Neuronal stem cell (in vitro differentiated cells): ENCODE measurements at places on chromosomes 1 and 21.
A peak's percentile ranks its signal among the peaks of the same experiment; 100 is the strongest.

DNA sequence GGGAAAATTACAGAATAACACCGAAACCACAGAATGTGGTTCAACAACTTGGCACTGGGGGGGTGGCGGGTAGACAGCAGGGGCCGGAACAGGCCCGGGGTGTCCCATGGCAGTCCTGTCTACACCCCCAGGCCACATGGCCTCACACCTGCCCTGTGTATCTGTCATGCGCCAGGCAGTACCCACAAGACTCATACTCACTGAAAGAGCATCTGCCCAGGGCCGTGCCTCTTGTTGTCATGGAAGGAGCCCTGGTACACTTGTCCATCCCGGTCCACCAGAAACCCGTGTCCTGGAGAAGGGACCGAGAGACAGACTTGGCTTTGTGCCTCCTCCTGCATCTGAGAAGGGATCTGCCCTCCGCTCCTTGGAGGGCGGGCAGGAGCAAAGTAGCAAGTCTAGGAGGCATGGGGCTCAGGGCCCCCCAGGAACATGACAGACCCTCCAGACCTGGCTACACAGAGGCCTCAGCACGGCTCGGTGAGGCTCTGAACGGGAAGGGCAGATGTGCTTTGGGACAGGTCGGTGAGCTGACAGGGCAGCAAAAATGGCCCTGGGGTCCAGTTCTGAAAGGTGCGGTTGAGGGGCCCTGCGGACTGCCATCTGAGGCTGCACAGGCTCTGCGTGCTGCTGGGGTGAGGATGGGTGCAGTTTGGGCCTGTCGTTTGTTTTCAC, 5.6 kb downstream of the MORN1 start:
- peaks cover 12% of the 10 kb centered on the region for H3K36me3 ChIP-seq
- no peak overlapping the region for H3K4me3 ChIP-seq
- no peaks in the 10 kb centered on the region for H3K27me3 ChIP-seq
- H3K4me1 ChIP-seq = peaks cover 10% of the 10 kb centered on the region

- no peak for DNase-seq
- peaks cover 2% of the 10 kb centered on the region for H3K36me3 ChIP-seq
- H3K4me3 ChIP-seq = no peak overlapping the region
- H3K27ac ChIP-seq = no peak overlapping the region
- H3K4me1 ChIP-seq = peaks cover 13% of the 10 kb centered on the region
Measured at GRCh38 chr1:17441265-17441992, 2.0 kb upstream of the RCC2 start.

- peaks cover 17% of the 10 kb centered on the region for H3K4me1 ChIP-seq
- no peak for DNase-seq
- no peaks in the 10 kb centered on the region for H3K36me3 ChIP-seq
Measured at GRCh38 chr1:208350815-208351214, 106.6 kb upstream of the PLXNA2 start.

GRCh38 chr1:219412772-219413171, 200.1 kb downstream of the ZC3H11B start:
- H3K4me3 ChIP-seq = no peak overlapping the region
- H3K36me3 ChIP-seq = no peaks in the 10 kb centered on the region
- H3K27me3 ChIP-seq = no peaks in the 10 kb centered on the region
- no peak overlapping the region for H3K27ac ChIP-seq
- H3K4me1 ChIP-seq = no peaks in the 10 kb centered on the region
- DNase-seq = no peak

DNA sequence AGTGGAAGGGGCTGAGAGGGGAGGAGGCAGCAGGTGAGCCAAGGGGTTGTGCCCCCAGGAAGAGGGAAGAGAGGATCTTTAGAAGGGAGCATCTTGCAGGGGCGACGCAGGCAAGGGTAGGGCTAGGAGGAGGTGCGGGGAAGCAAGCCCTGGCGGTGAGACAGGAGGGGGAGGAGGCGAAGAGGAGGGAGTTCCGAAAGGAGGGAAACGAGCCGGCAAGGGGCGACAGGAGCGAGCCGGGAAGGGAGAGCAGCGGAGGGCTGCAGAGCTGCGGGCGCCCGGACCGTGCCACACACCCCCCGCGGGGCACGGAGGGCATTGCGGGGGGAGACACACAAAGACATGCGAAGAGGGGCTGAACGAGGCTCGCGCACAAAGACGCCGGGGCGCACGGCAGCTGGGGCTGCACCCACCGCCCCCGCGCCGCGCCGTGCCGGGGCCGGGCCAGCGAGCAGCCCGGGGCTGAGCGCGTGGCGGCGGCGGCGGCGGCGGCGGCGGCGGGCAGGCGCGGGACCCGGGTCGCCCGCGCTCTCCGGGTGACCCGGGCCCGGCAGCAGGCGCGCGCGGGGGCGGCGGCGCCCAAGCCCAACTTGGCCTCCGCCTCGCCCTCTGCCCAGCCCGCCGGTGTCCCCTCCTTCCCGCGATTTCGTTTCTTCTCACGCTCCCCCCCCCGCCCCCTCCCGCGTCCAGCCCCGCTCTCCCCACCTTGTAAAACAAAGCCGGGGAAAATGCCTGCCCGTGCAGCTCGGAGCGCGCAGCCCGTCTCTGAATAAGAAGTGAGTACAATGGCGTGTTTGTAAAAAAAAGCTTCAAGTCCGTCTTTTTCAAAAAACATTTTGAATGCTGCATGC, at the start of gene KCNK2:
TSS of gene KCNK2 (plus strand) at position 206 of the 851 bp plus-strand sequence. CDS start 649 bp downstream, outside the sequence.
- H3K4me1 ChIP-seq = peaks cover 7% of the 10 kb centered on the region
- H3K27me3 ChIP-seq = peaks cover 21% of the 10 kb centered on the region
- DNase-seq = peak; percentile 32
- no peak within 1 kb of the TSS for H3K27ac ChIP-seq
- H3K4me3 ChIP-seq = peak within 1 kb of the TSS; percentile 55

GRCh38 chr21:36167541-36167940, 10.9 kb downstream of the DOP1B start:
- no peaks in the 10 kb centered on the region for H3K27me3 ChIP-seq
- H3K27ac ChIP-seq = no peak overlapping the region
- H3K36me3 ChIP-seq = peaks cover 2% of the 10 kb centered on the region
- peaks cover 14% of the 10 kb centered on the region for H3K4me1 ChIP-seq
- H3K4me3 ChIP-seq = no peak overlapping the region

DNA sequence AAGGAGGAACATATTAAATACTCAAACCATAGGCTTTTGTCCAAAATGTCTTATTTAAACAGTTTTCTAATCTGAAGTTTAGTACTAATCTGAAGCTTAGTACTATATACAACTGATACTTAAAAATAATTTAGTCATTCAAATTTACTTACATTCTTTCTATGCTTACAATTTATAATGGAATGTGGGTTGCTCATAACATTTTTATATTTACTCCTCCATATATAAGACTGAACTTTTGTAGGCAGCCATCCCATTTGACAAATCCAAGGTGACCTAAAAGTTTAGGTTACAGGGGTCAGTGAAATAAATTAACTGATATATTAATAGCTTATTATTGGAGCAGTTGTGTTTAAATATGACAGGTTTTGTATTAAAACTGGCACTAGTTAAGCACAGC, 570.6 kb downstream of the DPYD start:
- DNase-seq = no peak
- H3K27ac ChIP-seq = no peak overlapping the region
- H3K27me3 ChIP-seq = peaks cover 2% of the 10 kb centered on the region
- peaks cover 22% of the 10 kb centered on the region for H3K4me1 ChIP-seq
- no peak overlapping the region for H3K4me3 ChIP-seq

DNA sequence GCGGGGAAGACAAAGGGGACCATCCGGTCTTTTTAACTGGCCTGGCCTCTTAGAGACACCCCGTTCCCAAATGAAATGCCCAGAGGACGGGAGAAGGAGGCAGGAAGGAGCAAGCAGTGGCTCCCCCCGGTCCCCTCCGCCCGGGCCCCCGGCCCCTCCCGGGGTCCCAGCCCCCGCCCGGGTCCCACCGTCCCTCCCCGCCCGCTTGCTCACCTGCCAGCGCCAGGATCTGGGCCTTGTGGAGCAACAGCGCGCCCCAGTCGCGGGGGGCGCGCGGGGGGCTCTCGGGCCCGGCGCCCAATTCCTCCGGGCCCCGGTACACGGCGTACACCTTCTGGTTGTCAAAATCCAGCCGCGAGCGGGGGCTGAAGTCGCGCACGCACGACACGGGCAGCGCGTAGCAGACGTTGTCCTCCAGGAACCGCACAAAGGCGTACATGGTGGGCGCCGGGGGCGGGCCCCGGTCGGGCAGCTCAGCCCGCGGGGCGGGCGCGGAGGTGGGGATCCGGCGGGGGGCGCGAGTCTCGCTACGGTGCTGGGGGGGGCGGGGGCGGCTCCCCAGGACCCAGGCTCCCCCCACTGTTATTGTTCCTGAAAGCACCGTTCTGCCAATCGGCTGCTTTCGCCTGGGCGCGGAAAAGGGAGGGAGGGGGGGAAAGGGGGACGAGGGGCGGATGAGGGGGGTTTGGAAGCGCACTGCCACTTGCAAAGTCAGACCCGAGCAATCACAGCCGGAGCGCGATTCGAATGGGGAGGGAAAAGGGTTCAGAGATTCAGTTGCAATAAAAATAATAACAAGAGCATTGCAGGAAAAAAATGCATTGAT, at the start of gene BEND5:
TSS of gene BEND5 (minus strand) at position 499 of the 826 bp plus-strand sequence. CDS start at position 439, 60 bp downstream.
- no peak within 1 kb of the TSS for H3K27ac ChIP-seq
- no peaks in the 10 kb centered on the region for H3K4me1 ChIP-seq
- H3K36me3 ChIP-seq = peaks cover 5% of the 10 kb centered on the region
- H3K4me3 ChIP-seq = peak within 1 kb of the TSS; percentile 83

GRCh38 chr1:29365906-29366670, 129.8 kb downstream of the PTPRU start:
- no peaks in the 10 kb centered on the region for H3K27me3 ChIP-seq
- H3K4me3 ChIP-seq = no peak overlapping the region
- H3K36me3 ChIP-seq = no peaks in the 10 kb centered on the region

GRCh38 chr21:44828362-44829056, 10.6 kb upstream of the SUMO3 start:
- no peak for DNase-seq
- no peaks in the 10 kb centered on the region for H3K4me1 ChIP-seq
- no peaks in the 10 kb centered on the region for H3K27me3 ChIP-seq

- peaks cover 2% of the 10 kb centered on the region for H3K27me3 ChIP-seq
- DNase-seq = no peak
- H3K36me3 ChIP-seq = no peaks in the 10 kb centered on the region
- no peak within 1 kb of the TSS for H3K4me3 ChIP-seq
- no peak within 1 kb of the TSS for H3K27ac ChIP-seq
- H3K4me1 ChIP-seq = peaks cover 3% of the 10 kb centered on the region
Measured at GRCh38 chr1:11046625-11047365, at the start of gene MASP2. Gene MASP2, minus strand, starts transcription at chr1:11047239. Its CDS starts 32 bp downstream, at chr1:11047207.

- H3K27me3 ChIP-seq = no peaks in the 10 kb centered on the region
- H3K4me1 ChIP-seq = no peaks in the 10 kb centered on the region
- H3K36me3 ChIP-seq = no peaks in the 10 kb centered on the region
- DNase-seq = no peak
Measured at GRCh38 chr1:87977145-87977544, 648.5 kb downstream of the LMO4 start.

- H3K27me3 ChIP-seq = no peaks in the 10 kb centered on the region
- DNase-seq = no peak
- peaks cover 30% of the 10 kb centered on the region for H3K4me1 ChIP-seq
- H3K27ac ChIP-seq = no peak overlapping the region
- no peaks in the 10 kb centered on the region for H3K36me3 ChIP-seq
Measured at GRCh38 chr1:6001992-6002576, 9.9 kb upstream of the NPHP4 start.

GRCh38 chr1:9603766-9604753, 15.3 kb downstream of the TMEM201 start:
- no peaks in the 10 kb centered on the region for H3K27me3 ChIP-seq
- no peaks in the 10 kb centered on the region for H3K4me1 ChIP-seq
- peaks cover 51% of the 10 kb centered on the region for H3K36me3 ChIP-seq
- no peak for DNase-seq

- no peak for DNase-seq
- no peak overlapping the region for H3K27ac ChIP-seq
- H3K4me1 ChIP-seq = no peaks in the 10 kb centered on the region
- H3K36me3 ChIP-seq = no peaks in the 10 kb centered on the region
- no peaks in the 10 kb centered on the region for H3K27me3 ChIP-seq
Measured at GRCh38 chr1:117796226-117796625, 133.2 kb downstream of the GDAP2 start.

GRCh38 chr1:59564192-59564891, 250.4 kb upstream of the HOOK1 start:
- no peak overlapping the region for H3K4me3 ChIP-seq
- H3K4me1 ChIP-seq = no peaks in the 10 kb centered on the region
- no peak overlapping the region for H3K27ac ChIP-seq
- H3K36me3 ChIP-seq = no peaks in the 10 kb centered on the region
- no peak for DNase-seq

DNA sequence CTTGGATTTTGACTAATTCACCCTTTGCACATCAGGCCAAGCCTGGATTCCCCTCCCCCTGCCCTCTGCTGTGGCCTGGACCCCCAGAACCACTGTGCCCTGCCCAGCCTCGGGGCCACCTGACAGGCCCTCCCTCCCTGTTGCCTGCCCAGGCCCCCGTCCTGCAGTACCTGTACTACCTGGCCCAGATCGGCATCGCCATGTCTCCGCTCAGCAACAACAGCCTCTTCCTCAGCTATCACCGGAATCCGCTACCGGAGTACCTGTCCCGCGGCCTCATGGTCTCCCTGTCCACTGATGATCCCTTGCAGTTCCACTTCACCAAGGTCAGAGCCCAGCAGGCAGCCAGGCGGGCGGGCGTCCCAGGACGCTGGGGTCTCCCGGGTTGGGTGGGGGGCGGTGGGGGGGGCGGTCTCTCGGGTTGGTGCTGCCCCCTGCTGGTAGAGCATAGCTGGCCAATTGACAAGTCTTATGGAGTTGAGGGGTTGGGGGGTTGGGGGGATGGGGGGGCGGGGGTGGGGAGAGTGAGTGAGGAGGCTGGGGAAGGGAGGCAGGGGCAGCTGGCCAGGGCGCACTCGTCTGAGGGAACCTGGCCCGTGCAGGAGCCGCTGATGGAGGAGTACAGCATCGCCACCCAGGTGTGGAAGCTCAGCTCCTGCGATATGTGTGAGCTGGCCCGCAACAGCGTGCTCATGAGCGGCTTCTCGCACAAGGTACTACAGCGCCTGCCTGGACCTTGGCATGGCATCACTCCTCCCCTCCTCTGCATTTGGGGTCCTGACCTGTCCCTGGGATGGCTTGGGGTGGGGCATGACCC, 10.7 kb downstream of the AMPD2 start:
- H3K27me3 ChIP-seq = no peaks in the 10 kb centered on the region
- no peak overlapping the region for H3K4me3 ChIP-seq
- H3K4me1 ChIP-seq = no peaks in the 10 kb centered on the region
- H3K36me3 ChIP-seq = peaks cover 66% of the 10 kb centered on the region
- DNase-seq = no peak

DNA sequence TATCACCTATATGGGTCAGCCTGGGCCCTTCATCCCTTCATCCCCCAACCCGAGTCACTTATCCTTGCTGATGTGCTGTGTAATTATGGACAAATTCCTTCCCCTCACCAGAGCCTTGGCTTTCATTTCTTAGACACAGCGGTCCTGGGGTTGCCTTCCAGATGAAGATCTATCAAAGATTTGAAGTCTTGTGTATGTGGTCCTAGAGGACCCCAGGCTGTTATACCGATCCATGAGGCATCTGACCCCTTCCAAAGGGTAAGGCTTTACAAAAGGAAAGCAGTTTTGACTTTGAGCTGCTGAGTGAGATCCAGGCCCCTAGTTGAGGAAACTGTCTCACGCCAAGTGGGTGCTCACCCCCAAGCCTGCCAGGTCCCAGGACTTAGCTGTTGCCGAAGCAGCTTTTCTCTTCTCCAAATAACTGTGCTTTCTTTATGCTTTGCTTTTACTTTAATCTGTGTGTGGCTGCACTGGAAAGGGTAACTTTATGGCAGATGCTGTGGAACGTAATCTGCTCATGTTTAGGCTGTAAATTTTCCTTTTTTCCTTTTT, 37.6 kb downstream of the MAN1C1 start:
- no peak overlapping the region for H3K4me3 ChIP-seq
- no peak for DNase-seq
- no peaks in the 10 kb centered on the region for H3K27me3 ChIP-seq
- H3K4me1 ChIP-seq = peaks cover 14% of the 10 kb centered on the region
- H3K27ac ChIP-seq = no peak overlapping the region

- no peak overlapping the region for H3K27ac ChIP-seq
- H3K36me3 ChIP-seq = no peaks in the 10 kb centered on the region
- no peak for DNase-seq
- H3K4me1 ChIP-seq = peaks cover 28% of the 10 kb centered on the region
Measured at GRCh38 chr21:41747943-41748738, 18.7 kb downstream of the RIPK4 start.
